ENCODE measurements at places on chromosomes 6 and 20.

GRCh38 chr20:59999502-59999901 is 41.3 kb downstream of the CDH26 start:
- no peak for DNase-seq

GRCh38 chr6:106860940-106861339 is 113.6 kb downstream of the CD24 start:
- no peak for DNase-seq

DNA sequence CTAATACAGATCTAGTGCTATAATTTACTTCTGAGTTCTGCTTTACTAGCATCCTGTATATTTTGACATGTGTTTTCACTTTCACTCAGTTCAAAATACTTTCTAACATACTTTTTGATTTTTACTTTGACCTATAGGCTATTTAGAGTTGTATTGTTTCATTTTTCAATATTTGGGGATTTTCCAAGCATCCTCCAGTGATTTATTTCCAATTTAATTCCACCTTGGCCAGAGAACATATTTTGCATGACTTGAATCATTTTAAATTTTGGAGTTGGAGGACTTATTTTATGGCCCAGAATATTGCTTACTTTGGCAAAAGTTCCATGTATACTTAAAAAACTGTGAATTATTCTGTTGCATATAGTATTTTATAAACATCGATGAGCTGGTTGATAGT is 1215.6 kb upstream of the MAP3K7 start:
- DNase-seq: no peak

DNA sequence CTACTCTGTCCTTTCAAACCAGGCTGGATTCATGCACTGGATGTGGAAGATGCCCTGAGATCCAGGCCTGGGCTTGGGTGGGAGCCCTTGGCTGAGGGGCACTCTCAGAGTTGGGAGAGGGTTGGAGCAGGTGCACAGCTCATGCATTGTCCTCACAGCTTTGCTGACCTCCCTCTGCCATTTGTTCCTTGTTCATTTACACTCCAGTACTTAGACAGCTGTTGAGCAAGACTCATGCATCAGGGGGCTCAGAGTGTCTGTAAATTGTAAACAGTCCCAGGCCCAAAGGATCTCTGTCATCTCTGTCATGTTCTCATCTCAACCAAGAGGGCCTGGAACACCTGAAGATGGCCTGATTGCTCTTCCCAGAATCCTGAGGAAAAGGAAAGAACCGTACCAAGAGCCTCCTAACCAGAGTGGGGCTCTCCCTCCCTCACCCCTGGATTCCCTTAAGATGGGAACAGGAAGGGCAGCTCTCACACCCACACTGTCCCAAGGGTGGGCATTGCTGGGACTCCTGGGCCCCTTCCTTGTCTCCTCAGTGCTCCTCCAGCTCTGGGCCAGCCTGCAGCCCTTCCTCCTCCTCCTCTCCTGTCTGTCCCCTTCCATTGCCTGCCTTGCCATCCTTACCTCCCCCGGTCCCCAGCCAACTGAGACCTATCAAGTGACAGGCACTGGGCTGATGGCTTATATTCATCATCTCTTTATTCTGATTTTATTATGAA is 132.9 kb downstream of the FOXO3 start:
- no peak for DNase-seq

DNA sequence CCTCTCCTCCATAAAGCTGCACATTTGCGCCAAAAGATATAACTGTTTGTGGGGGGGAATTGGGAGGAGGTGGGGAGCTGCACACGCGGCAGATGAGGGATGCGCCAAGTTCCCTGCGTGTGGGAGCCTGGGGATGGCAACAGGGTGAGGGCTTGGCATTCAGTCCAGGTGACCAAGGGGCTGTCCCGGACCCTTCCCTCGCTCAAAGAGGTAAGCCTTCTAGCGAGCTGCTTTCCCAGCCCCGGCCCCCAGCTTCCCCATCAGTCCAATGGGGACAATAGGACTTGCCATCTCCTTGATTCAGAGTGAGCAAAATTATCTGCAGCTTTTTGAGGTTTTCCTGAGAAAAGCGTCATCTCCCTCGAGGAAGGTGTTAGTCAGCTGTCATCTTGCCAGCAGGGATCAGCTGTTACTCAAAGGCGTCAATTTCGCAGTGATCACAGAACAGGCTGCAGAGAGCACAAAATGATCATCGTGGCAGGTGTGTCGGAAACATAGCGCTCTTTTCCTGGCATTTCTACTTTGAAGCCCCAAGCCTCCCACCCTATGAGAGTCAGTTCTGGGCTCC is 21.3 kb downstream of the ZNF831 start:
- DNase-seq: no peak

GRCh38 chr6:95231416-95231815 is 345.9 kb upstream of the MANEA start:
- no peak for DNase-seq

DNA sequence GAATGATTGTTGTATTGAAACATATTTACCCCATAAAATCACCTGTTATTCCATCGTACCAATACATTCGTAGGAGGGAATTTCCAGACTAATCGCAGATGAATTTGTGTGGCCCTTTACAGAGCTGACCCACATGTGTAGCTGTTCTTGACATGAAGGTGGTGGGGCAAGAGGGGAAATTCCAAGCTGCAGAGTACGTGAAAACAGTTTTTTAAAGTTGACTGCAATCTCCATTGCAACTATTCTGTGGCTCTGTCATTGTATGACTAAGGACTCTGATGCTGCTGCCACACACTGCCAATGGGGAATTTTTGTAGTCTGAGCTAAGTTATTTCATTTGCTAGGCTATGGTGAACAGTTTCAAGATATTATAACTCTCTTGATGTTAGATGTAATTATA is 46.4 kb upstream of the ADTRP start:
- peak; percentile 30 for DNase-seq

- DNase-seq: peak; percentile 60
Measured at GRCh38 chr20:3203315-3204123, 963 bp downstream of the DDRGK1 start.

DNA sequence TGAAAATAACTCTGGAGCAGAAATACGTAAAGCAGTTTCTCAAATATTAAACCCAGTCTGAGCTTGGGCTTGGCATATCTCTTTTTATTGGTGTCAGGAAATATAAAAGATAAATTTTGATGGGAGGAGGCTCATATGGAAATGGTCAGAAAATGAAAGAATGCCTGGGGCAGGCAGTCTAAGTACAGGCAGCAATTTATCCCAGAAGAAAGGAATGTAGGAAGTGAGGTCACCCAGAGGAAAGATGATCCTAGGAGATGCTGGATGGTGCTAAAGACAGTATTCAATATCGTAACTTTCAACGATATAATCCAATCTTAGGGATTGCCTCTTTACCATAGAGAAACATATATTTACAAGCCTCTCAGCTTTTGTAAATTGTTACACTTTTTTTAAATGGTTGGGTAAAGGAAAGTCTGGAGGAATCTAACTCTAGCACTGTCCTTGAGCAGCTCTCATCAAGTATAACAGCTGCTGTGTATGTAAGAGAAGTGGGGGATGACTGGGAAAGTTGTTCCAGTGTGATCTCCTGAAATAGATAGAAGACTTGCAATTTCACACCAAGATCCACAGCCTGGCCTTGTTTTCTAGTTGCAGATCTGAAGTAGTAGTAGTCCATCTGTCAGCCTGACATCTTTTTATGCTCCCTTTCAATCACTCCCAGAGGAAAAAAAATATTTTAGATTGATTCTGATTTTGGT is 256.9 kb upstream of the SASH1 start:
- no peak for DNase-seq

DNA sequence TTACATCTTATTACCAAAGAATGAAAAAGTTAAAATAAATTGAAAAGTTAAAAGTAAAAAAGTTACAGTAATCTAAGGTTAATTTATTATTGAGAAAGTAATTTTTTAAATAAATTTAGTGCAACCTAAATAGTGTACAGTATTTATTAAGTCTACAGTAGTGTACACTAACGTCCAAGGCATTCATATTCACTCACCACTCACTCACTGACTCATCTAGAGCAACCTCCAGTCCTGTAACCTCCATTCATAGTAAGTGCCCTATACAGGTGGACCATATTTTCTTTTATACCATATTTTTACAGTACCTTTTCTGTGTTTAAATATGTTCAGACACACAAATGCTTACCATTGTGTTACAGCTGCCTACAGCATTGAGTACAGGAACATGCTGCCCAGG is 624.7 kb upstream of the NOX3 start:
- no peak for DNase-seq

DNA sequence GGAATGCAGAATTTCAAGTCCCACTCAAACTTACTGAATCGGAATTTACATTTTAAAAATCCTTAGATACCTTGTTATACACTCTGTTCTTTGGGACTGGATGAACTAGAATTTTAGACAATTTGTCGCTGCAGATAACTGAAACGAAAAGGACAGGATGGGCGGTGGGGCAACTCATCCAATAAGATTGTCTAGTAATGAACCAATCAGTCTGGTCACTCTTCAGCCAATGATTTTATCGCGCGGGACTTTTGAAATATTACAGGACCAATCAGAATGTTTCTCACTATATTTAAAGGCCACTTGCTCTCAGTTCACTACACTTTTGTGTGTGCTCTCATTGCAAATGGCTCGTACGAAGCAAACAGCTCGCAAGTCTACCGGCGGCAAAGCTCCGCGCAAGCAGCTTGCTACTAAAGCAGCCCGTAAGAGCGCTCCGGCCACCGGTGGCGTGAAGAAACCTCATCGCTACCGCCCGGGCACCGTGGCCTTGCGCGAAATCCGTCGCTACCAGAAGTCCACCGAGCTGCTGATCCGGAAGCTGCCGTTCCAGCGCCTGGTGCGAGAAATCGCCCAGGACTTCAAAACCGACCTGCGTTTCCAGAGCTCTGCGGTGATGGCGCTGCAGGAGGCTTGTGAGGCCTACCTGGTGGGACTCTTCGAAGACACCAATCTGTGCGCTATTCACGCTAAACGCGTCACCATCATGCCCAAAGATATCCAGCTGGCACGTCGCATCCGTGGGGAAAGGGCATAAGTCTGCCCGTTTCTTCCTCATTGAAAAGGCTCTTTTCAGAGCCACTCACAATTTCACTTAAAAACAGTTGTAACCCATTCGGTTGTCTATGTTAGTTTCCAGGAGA is 41.9 kb upstream of the HFE start:
- DNase-seq: peak; percentile 96

GRCh38 chr6:16704401-16705045 is 56.7 kb downstream of the ATXN1 start:
- DNase-seq: peak; percentile 90

DNA sequence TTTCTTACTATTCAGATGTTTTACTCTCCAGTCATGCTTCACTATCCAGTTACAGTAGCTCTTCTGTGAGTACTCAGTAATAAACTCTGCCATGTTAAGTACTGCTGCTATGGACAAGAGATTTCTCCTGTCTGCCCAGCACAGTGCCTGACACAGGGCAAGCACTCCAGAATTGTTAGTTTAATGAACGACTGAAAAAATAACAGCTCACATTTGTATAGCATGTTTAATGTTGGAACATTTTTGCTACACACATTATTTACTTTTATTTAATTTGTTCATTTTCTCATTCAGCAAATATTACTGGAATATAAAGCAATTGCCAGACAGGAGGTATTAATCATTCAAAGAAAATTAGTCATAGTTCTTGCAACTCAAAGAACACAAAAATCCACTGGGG is 142.6 kb upstream of the HMGN3 start:
- DNase-seq: no peak

DNA sequence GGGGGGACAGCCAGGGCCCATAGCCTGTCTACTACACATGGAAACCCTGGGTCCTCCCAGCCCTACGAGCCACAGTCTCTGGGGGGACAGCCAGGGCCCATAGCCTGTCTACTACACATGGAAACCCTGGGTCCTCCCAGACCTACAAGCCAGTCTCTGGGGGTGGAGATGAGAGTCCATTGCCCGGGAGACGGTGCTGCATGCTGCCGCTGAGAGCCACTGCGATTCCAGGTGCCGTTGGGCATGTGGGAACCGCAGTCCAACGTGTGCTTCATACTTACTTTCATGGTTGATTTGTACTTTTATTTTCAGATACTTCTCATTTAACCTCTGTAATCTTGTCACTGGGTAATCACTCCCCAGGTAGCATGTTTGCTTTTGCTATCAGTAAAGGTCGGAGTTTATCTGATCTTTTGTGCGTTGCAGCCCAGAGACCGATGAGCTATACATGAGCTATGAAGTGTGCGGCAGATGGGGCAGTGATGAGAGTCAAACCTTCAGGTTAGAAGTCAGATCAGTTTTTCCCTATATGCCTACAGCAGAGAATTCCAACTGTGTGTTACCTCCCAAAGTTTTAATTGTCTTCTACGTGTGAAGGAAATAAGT is 58.2 kb downstream of the SMOC2 start:
- no peak for DNase-seq

GRCh38 chr20:39829661-39830060 is 859.4 kb downstream of the MAFB start:
- peak; percentile 45 for DNase-seq

DNA sequence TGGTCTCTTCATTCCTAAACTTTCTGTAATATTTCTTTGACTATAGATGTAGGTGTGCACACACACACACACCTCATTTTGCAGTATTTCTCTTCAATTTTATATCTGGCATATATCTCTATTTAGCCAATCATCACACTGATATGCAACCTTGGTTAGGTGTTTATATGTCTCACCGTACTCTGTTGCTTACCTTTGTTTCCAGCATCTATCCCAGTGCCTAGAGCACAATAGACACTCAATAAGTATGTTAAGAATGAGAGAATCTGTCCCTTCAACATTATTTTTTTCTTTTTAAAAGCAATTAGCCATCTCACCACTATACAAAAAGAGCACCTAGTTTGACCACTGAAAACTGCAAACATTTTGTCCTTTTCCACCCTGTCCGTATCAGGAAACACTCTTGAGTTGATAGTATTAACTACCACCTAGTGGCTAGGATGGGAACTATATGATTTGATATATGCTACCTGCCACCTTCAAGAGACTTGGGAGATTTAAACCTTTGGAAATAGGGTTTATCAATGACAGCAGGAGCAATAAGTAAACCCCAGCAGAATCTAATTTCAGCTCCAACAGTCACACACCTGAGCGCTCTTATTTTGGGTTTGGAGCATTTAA is 48.7 kb upstream of the RSPO3 start:
- no peak for DNase-seq

DNA sequence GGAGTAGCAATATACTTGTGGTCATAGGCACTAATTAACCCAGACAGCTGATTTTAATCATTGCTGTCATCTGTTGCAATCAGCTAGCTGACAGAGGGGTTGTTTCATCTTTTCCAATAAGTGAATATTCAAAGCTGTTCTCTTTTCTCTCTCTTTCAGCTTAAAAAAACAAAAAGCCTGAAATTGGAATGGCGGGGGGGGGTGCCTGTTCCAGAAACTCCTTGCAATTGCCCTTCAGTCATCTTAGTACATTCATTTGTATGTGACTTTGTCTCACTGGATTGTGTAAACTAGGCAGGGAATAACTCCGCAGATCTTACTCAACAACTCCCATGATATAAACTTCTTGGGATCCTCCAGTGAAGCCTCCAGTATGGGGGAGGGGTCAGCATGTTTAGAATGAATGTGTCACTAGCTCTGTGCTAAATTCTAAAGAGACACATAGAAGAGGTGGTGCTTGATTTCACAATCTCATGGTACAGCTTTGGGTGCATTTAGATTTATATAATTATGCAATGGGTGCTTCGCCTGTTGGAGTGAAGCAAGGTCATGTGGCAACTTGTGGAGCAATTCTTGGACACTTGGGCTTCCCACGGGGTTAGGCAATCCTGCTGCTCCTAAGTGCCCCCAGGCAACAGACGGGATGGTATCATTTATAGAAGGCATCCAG is 40.1 kb downstream of the SLC24A3 start:
- no peak for DNase-seq

GRCh38 chr20:50376179-50376887 is 133.8 kb upstream of the PTPN1 start:
- no peak for DNase-seq

GRCh38 chr6:116633685-116634084 is 17.4 kb downstream of the RSPH4A start:
- no peak for DNase-seq

- DNase-seq: no peak
Measured at GRCh38 chr6:155275808-155276480, 12.1 kb downstream of the CLDN20 start.
